ENCODE measurements at places on chromosomes 3 and 15.

DNA sequence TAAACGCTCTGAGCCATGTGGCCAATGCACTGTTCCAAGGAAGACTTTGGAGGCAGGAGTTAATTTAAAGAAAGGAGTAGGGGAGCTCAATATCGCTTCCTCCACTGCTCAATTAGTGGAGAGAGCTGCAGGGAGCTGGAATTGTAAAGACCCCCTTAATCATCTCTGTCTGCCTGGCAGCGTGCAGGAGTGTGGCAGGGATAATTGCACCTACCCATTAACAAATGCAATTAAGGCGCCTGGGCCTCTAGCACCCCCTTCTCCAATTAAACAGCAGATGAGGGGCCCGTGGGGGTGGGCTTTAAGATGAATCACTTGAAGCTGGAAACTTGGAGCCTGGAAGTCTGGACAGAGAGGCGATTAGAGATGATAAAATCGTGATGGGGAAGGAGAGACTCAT, 61.7 kb upstream of the GLCE start:
- no peak for DNase-seq

GRCh38 chr3:109353057-109353456, 15.7 kb upstream of the DPPA4 start:
- DNase-seq = no peak

DNA sequence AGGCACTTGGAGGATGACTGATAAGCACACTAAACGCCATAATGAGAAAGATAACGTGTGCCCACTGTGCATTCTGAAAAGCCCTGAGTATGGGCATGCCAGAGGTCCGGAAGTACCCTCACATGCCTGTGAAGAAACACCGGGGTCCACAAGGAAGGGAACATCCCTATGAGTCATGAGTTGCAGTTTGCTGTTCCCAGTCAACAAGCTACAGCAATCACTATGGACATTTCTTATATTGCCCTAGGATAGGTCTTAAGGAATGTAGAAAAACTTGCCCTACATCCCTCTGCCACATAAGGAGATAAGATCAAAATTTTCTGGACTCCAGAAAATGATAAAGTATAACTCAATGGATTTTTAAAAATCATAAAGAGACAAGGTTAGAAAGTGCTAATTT, 9.9 kb downstream of the MB21D2 start:
- DNase-seq = no peak

DNA sequence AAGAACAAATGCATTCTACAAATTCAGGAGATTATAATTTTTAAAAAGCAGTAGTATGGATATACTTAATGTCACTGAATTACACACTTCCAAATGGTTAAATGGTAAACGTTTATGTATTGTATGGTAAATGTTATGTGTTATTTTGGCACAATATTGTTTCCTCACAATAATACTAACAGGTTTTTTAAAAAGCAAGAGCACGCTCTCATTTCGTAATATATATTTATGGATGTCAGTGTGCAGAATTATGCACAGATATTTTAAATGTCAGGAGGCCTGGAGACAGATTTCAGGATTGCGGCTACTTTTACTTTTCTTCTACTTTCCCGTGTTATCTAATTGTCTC, 533 bp downstream of the ZNF445 start:
- no peak for DNase-seq

All from AML-193 (cell line).